Renal cortex interstitium (tissue), 15 donors: ENCODE measurements at places on chromosomes 5 and 9. TPM values are rescaled to one million over a fixed set of nuclear protein-coding genes. Genes with fewer than 3 reads are reported as not detected.

Gene PTPN3
- 59.7 TPM for polyA plus RNA-seq

GRCh38 chr9:95181226-95181818 is 136.2 kb downstream of the FANCC start:
- no peak for DNase-seq

GRCh38 chr9:7097785-7098752 is 340.3 kb downstream of the KDM4C start:
- DNase-seq = no peak

DNA sequence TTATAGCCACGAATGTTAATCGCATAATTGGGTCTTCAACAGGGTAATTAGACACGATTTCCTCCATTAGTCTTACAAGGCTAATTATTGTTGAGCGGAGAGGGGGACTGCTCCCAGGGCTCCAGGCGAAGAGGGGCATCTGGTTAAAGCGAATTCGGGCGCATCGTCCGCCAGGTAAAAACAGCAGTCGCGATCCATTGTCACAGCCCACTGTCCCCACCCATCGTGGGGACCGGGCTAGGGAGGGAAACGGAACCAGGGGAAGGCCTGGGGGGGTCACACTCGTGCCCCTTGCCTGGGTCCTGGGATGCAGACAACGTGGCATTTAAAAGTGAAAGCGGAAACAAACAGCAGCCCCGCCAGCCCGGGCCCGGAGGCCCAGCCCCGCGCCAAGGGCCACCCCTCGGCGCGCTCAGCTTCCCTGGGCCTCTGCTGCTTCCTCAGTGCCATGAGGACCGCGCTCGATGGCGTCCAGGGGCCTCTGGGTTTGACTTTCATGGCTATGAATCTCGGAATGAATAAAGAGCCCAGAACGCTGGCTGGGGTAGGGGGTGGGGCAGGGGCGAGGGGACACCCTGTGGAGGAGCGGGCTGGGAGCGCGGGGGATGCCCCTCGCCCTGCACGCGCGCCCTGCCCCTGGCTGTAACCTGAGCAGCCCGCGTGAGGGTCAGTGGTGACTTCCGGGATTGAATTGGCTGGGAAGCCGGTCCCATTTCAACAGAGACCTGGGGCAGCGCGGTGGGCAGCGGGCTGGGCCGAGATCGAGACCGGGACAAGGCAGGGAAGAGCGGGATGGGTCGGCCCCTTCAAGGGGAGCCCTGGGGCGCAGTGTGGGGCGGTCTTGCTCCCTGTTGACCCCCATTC is 99.9 kb downstream of the GTF3C4 start:
- no peak for DNase-seq

GRCh38 chr9:5002811-5003210 is 17.7 kb downstream of the JAK2 start:
- no peak for DNase-seq

GRCh38 chr9:137236238-137236935 is 4.7 kb upstream of the TUBB4B start:
- peak; percentile 77 for DNase-seq

DNA sequence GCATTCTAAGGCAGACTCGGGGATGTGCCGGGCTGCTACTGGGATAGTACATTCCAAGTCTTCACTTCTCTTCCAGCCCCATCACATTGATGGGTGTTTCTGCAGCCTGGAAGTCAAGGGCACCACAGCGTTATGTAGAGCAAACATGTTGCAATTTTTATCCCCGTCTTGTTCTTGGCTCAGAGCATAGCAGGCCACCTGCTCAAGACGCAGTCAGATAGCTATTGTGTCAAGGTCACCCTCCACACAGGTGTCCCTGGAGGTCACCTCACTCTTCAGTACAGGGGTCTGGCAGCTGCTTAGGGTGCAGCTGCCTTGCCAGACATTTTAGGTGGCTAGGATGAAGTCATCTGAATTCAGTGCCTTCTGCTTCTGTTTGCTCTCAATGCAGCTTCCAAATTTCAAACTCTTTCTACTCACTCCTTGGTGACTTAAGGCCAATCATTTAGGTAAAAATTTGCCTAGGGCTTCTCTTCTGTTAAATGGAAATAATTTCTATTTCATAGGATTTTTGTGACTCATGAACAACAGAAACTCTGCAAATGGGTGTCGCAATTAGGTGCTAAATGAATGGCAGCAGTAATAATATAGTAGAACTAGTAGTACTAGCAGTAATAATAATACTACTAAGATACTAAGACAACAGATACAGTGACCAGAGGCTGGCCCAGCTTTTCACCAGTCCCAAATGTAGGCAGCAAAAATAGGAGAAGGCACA is 24.3 kb downstream of the KCNV2 start:
- DNase-seq = no peak

- DNase-seq = no peak
These were observed 498 bp downstream of the HAUS6 start for GRCh38 chr9:19102181-19102630.
